ENCODE measurements at places on chromosomes 3 and 15.

DNA sequence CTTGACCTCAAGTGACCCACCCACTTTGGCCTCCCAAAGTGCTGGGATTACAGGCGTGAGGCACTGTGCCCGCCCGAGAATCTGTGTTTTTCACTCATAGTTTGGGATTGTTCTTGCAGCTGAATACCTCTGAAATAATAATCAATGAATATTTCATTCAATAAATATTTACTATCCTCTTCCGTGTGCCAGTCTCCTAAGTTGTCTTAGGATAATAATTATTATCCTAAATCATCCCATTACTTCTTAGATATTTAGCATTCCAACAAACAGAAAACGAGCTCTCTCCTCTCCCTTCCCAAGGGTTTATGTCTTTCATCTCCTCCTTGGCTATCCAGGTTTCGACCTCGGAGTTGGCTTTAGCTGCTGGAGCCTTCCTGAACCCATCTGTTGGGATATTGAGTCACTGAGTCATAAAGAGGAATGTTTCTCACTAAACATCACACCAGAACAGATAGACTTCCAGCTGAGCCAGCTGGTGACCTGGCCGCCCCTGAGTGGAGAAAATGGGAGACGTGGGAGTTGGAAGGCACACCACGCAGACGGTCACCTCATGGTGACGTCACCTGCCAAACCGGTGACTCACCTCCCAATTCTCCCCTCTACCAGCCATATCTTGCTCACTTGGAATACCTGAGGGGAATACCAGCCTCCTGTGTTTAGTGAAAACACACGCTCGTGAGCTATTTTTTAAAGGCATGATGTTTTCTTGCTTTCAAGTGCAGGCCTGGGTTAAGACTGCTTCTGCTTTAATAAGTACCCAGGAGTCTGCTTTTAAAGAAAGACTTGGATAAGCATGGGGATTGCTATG, 43.9 kb downstream of the BHLHE40 start:
- no peak for DNase-seq

- no peak for DNase-seq
Measured at GRCh38 chr15:29090617-29091466, 178.8 kb downstream of the NSMCE3 start.

DNA sequence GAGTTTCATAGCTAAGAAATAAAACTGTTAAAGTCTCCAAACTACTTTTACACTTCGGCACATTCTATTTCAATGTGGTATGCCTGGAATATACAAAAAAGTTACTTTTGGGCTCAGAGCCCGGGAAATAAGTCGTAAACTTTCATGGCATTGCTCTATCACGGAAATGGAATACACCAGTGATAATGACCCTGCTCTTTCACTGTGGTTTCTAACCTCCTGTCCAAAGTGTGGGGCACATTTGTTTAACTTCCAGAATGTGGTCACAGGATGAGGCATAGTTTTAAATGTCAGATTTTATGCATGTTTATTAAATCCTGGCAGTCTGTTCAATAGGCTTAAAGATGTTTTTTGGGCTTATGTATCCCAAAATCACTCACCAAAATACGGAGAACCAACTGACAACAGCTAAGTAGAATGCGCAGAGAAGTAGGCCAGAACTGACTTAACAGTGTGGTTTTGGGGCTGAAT, 5.1 kb downstream of the CXCR6 start:
- no peak for DNase-seq

DNA sequence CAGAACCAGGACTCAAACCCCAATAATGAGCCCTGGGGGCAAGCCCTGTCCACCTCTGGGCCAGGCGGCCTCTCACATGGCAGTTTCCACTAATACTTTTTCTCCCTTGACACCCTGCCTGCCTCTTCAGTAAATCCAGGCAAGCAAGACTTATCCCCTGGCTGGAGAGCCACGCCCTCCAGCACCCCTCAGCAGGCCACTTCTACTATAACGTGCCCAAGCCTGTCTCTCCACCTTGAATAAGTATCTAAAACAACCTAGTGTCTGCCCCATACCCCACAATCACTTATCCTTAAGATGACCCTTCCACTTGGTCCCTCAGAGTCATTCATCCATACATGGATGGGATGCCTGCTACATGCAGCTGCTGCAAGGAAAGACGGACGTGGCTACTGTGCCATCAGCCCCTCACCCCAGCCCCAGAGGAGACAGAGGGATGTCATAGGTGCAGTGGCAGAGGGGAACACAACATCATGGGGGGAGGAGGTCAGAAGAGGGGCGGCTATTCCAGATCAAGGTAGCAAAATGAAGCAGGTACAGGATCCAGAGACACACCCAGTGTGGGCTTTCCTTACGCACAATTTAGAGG, 63.4 kb downstream of the LRIG1 start:
- DNase-seq, result no peak

GRCh38 chr15:82851306-82851850, 42.0 kb downstream of the WHAMM start:
- DNase-seq, result no peak

DNA sequence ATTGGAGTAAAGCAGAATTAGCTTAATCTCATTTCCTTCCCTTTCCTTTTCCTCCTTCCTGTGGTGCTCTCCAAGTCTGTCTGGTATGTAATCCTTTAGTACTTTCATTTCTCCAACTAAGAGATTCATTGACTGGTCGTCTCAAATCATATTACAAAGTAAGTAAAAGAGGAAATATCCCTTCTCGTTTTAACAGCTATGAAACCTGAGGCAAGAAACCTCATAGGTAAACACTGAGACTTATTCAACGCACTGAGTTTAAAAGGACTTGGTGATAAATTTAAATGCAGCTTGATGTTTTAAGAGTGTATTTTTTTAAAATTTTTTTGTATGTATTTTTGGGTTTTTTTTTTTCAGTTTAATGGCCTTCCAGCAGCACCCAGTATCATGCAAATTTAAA, 117.2 kb upstream of the LRRC3B start:
- DNase-seq, result no peak

- DNase-seq, result no peak
Measured at GRCh38 chr15:100809151-100809550, 70.5 kb upstream of the ALDH1A3 start.

- no peak for DNase-seq
Measured at GRCh38 chr3:98504539-98504938, 7.1 kb downstream of the OR5K2 start.

GRCh38 chr3:13821126-13821525, 58.7 kb downstream of the WNT7A start:
- DNase-seq, result no peak

DNA sequence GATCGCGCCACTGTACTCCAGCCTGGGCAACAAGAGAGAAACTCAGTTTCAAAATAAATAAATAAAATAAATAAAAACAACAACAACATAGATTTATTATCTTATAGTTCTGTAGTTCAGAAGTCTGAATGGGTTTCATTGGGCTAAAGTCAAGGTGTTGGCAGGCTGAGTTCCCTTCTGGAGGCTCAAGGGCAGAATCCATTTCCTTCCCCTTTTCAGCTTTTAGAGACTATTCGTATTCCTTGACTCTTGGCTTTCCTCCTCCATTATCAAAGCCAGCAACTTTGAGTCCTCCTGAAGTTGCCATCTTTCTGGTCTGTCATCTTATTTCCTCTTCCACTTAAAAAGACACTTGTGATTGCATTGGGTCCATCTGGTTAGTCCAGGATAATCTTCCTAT, 12.1 kb downstream of the BLM start:
- no peak for DNase-seq

GRCh38 chr3:151940481-151940880, 67.0 kb downstream of the SUCNR1 start:
- no peak for DNase-seq

Measured in NCI-H1930 (cell line).